ENCODE measurements at places on chromosomes 7 and 10. TPM values are rescaled to one million over a fixed set of nuclear protein-coding genes. Genes with fewer than 3 reads are reported as not detected.

GRCh38 chr10:68752711-68753350 is 31.8 kb downstream of the CCAR1 start:
- H3K4me1 ChIP-seq = no peaks in the 10 kb centered on the region
- H3K4me3 ChIP-seq = no peak overlapping the region
- H3K36me3 ChIP-seq = peaks cover 40% of the 10 kb centered on the region
- no peak for DNase-seq
- no peak overlapping the region for H3K27ac ChIP-seq

DNA sequence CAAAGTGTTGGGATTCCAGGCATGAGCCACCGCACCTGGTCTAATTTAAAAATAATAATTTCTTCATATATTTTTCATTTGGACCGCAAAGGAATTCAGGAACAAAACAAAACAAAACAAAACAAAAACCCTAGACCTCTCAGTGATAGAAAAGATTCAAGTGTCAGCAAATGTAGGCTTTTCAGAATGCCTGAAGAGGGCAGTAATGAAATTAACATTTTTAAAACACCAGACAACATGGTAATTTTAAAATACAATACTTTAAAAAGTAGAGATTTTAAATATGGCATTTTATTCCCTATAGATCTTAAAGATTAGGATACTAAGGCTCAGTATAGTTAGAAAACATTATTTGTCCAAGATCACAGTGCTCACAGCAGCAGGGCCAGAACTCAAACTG is 36.6 kb downstream of the DNMBP start:
- no peak overlapping the region for H3K4me3 ChIP-seq
- peaks cover 14% of the 10 kb centered on the region for H3K36me3 ChIP-seq
- no peaks in the 10 kb centered on the region for H3K4me1 ChIP-seq
- H3K27me3 ChIP-seq = no peaks in the 10 kb centered on the region

The SLC26A5 gene
- total RNA-seq = 3.0 TPM

- no peaks in the 10 kb centered on the region for H3K27me3 ChIP-seq
- H3K4me3 ChIP-seq = no peak overlapping the region
- H3K4me1 ChIP-seq = no peaks in the 10 kb centered on the region
- DNase-seq = no peak
These were observed 19.8 kb upstream of the GTF2I start for GRCh38 chr7:74637745-74638144.

DNA sequence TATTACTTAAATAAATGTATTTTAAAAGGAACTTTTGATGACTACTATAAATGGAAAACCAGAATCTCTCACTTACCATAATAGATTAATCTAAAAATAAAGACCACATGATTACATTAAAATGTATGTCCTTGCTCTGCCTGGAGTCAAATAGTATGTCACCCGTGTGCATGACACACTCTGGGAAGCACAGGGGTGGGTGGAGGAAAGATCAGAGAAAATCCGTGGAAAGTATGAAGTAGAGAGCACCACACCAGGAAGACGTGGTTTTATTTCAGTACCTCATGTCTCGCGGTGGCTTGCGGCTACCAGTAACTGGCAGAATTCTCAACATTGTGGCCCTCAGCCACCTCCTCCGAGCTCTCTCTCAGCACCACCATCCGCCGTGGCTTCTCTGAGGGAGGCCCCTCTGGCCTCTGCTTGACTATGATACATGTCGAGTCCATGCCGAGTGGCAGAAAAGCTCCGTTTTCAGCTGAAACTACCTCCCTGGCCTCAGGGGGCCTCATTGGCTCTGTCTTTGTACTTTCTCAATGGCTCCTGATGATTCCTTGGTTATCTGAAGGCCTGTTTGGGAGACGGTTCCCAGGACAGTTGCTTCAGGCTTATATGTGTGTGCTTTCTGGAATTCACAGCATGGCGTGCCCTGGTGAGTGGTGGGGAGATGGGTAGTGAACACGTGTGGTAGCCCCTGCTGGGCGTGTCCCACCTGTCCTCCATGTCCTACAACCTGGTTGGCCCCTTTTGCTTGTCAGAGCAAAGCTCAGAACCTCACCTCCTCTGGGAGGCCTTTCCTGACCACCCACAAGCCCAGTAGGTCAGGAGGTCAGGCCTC is 49.8 kb downstream of the LHPP start:
- H3K4me3 ChIP-seq = no peak overlapping the region
- DNase-seq = no peak
- no peaks in the 10 kb centered on the region for H3K27me3 ChIP-seq
- no peak overlapping the region for H3K27ac ChIP-seq

GRCh38 chr10:44030132-44030531 is 354.8 kb downstream of the CXCL12 start:
- DNase-seq = no peak
- no peaks in the 10 kb centered on the region for H3K36me3 ChIP-seq
- H3K4me3 ChIP-seq = no peak overlapping the region
- peaks cover 1% of the 10 kb centered on the region for H3K27me3 ChIP-seq

The GRID1 gene
- total RNA-seq = 0.26 TPM

GRCh38 chr10:103982639-103983038 is 15.7 kb downstream of the SLK start:
- peaks cover 16% of the 10 kb centered on the region for H3K4me1 ChIP-seq
- no peak overlapping the region for H3K27ac ChIP-seq
- no peaks in the 10 kb centered on the region for H3K27me3 ChIP-seq
- no peaks in the 10 kb centered on the region for H3K36me3 ChIP-seq

DNA sequence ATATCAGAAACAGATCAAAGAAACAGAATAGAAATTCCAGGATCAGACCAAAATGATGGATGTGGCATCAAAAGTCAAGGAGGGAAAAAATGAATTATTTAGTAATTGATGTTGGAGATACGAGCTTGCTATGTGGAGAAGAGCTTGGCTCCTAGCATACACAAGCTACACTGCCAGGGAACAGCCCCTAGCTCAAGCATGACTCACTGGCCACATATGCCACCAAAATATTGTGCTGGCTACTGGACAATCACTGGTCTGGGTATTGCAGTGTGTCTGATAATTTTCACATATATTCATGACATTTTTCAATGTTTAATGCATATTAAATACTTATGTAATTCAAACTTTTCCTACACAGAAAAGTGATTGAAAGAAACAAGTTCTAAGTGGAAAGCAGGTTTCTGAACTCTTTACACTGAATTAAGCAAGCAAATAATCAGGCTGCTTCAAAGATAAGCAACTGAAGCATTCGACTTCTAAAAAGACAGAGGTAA is 59.3 kb downstream of the OAT start:
- H3K4me1 ChIP-seq = no peaks in the 10 kb centered on the region
- DNase-seq = no peak

The C10orf67 gene
- total RNA-seq = not detected

DNA sequence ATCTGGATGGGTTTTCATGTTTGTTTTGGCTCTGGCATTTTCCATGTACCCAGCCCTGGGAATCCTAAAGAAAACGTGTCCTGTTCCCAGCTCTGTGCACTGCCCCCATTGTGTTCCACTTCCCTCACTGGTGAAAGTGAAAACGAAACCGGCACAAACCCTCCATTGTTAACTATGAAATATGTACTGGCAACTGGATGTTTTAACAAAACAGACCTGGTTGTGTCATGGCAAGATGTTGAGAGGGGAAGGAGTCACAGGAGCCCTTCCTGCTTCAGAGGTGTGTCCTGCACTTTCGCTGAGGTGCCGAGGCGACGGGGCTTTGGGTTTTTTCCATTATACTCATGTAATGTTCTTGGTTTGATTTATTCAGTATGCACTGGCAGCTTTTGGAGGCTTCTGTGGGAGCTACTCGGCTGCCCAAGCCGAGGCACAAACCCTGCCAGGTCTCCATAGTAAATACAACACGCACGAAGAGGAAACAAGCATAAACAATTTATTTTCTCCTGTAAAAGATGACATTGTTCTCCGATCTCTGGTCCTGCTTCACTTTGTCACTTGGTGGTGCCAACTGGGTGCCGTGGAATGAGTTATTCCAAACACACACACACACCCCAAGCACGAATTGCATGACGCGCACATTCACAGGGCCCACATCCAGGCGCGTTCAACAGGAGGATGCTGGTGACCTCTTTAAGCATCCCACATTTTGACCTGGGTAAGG is 118.2 kb downstream of the CDK6 start:
- H3K4me1 ChIP-seq = peaks cover 14% of the 10 kb centered on the region
- H3K36me3 ChIP-seq = peaks cover 3% of the 10 kb centered on the region
- H3K27ac ChIP-seq = peak overlapping the region; percentile 96
- peaks cover 2% of the 10 kb centered on the region for H3K27me3 ChIP-seq
- H3K4me3 ChIP-seq = peak overlapping the region; percentile 47

The CLDN4 gene
- total RNA-seq = 1.6 TPM

DNA sequence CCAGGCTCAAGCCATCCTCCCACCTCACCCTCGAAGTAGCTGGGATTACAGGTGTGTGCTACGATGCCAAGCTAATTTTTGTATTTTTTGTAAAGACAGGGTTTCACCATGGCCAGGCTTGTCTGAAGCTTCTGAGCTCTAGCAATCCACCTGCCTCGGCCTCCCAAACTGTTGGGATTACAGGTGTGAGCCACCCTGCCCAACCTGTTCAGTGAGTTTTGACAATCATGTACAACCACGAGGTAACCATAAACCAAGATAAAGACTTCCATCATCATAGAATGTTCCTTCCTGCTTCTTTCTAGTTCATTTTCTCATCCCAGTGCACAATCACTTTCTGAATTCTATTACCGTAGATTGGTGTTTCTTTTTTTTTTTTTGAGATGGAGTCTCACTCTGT is 30.5 kb upstream of the MKRN1 start:
- peaks cover 3% of the 10 kb centered on the region for H3K27me3 ChIP-seq
- no peak overlapping the region for H3K27ac ChIP-seq
- no peaks in the 10 kb centered on the region for H3K36me3 ChIP-seq
- no peak for DNase-seq
- no peaks in the 10 kb centered on the region for H3K4me1 ChIP-seq
- H3K4me3 ChIP-seq = no peak overlapping the region

All from endothelial cell (in vitro differentiated cells).